ENCODE measurements at places on chromosomes 7 and 10.

- DNase-seq, result no peak
Measured at GRCh38 chr7:90931986-90932916, 332.0 kb upstream of the FZD1 start.

DNA sequence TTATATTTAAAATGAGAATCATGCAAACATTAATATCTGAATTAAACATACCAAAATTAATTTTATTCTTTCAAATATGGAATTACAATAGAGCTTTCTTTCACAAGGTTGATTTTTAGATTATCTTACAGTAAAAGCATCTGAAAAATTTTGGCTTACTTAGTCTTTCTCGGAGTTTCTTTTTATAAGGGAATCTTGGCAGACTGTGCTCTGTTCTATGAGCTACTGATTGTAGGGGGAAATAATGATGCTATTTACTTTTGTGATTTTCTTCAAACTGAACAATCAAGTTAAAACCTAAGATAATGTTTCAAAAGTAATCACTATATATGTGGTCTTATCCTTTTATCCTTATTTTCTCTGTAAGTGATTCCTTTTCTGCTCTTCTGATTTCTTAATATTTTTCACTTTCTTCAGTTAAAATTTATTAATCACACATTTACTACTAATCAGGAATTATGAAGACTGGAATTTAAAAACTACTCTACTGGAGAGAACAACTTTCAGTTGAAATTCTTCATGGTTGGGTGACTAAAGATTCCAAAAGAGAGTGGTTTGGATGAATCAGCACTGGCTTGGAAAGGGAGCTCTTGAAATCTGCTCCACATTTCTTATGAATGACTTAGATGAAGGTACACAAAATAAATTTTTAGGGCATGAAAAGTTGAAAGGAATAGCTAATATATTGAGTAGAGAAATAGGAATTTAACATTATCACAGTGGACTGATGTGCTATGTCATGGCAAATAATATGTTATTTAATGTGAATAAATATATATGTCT is 103.9 kb downstream of the PPP1R9A start:
- DNase-seq, result no peak

DNA sequence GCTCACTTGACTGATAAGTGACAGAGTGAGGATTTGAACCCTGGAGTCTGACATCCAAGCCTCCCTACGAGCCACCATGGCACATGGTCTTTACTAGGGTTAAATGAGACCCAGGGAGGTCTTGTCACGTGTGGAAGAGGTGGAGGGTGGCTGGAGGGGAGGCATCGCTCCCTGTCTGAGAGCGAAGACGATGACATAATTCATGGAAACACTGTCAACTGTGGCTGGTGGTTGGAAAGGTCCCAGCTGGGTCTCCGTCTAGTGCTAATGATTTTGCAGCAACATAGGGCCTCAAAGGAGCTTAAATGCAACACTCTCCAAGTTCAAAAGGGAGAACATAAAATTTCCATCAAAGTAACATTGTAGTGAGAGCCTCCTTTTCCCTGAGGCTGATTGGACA is 99.9 kb upstream of the BAIAP2L1 start:
- DNase-seq, result no peak

DNA sequence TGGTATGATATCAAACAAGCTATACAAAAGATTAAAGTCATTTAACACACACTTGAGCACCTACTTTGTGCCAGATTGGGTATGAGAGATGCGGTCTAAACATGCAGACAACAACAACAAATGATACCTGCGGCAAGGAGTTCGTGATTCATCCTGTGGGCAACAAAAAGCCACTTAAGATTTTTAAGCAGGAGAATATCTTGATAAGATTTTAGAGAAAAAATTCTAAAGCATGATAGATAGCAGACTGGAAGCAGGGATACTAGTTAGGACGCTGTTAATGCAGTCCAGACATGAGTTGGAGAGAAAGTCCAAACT is 1.6 kb upstream of the KBTBD2 start:
- DNase-seq, result no peak

DNA sequence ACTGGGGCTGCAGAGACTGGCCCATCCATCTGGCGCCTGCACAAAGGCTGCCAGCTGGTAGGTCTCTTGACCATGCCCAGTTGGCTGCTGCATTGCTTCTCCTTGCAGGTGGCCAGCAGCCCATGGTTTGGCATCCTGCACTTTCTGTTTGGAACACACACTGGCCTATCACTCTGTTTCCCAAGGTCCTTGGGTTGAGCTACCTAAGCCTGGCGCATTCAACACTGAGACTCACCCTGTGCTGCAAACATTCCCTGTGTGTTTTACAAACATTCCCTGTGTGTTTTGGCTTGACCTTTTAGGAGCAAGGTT is 55.5 kb downstream of the TACR2 start:
- no peak for DNase-seq

DNA sequence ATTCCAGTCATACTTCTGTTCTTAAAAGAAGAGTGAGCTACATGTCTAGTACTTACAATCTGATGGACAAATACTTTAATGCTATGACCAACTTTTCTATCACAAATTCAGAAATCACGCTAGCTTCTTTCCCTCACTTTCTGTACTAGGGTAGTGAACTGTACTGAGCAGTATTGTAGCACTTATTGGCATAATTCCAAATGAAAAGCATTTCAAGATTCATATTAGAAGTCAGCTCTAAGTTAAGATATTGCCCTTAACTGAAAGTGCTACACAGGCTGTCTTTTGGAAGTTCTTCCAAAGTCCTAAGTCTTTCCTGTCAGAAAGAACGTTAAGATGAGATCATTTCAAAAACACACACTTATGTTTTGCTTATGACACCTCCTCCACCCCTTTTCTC is 13.4 kb downstream of the P4HA1 start:
- DNase-seq, result no peak

Measured in posterior cingulate gyrus (tissue), 11 donors.